Left colon (tissue), 2 donors: ENCODE measurements at places on chromosomes 16 and 17. TPM values are rescaled to one million over a fixed set of nuclear protein-coding genes. Genes with fewer than 3 reads are reported as not detected.

DNA sequence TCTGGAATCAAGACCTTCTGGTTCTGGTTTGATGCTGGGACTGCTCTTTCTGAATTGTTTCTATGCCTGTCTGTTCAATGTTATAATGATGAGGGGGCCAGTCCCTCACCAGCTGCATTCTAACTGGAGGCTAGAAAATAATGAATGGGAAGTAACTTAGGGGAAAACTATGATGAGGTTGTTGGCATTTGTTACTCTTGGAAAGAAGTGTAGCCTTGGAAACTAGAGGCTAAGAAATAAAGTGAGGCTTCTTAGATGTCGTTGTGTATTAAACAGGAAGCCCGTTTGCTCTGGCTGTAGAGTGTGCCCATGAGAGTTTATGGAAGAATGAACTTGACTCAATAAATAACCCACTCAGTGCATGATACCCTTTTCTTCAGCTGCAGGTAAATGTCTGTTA, 140.8 kb downstream of the PRKCA start:
- no peak for DNase-seq

GRCh38 chr17:71472809-71473789, 647.7 kb upstream of the SOX9 start:
- no peak for DNase-seq

- DNase-seq: peak; percentile 75
These were observed 7.7 kb upstream of the PCTP start for GRCh38 chr17:55743103-55743679.

Gene VWA3A
- not detected for total RNA-seq

Gene GLP2R
- total RNA-seq: 10.4 TPM
